SIG-M5 (cell line): ENCODE measurements at places on chromosomes 1 and 21.

GRCh38 chr1:151313501-151313900, 13.7 kb downstream of the PI4KB start:
- no peak for DNase-seq

- no peak for DNase-seq
Observed at GRCh38 chr1:172531412-172532182, 1.4 kb upstream of the SUCO start.

GRCh38 chr1:218339267-218339831, 5.8 kb upstream of the TGFB2 start:
- DNase-seq: no peak

DNA sequence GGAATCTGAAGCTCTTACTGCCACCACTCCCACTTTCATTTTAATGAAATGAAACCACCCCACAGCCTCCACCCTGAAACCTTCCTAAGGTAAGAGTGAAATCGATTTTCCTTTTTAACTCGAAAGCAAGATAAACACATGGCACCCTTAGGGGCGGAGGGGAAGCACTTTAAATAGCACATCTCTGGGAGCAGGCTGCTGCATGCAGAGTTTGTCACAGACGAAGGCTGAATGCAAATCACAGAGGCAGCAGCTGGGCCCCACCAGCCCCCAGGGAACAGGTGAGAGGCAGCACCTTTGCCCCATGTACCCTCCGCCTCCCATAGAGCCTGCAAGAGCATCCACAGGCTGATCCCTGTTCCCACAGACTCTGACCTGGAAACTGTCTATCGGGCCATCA, 60.0 kb upstream of the GRIK3 start:
- no peak for DNase-seq

DNA sequence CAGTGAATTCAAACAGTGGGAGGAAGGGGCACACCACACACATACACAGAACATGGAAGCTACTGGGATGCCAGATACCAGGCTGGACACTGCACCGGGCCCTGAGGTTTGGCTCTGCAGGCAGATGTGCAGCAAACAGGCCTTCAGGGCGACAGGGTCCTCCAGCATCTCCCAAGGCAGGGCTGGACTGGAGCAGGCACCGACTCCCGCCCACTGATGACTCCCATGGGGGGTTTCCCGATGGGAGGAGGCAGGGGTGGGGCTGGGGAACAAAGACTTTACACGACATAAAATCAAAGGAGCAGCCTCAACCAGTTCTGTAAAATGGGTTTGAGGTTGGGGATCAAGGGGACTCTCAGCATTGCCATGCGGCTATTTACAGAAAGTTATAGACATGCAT, 118.1 kb downstream of the SYT2 start:
- no peak for DNase-seq

GRCh38 chr1:157004806-157005205, 40.7 kb downstream of the ARHGEF11 start:
- no peak for DNase-seq

DNA sequence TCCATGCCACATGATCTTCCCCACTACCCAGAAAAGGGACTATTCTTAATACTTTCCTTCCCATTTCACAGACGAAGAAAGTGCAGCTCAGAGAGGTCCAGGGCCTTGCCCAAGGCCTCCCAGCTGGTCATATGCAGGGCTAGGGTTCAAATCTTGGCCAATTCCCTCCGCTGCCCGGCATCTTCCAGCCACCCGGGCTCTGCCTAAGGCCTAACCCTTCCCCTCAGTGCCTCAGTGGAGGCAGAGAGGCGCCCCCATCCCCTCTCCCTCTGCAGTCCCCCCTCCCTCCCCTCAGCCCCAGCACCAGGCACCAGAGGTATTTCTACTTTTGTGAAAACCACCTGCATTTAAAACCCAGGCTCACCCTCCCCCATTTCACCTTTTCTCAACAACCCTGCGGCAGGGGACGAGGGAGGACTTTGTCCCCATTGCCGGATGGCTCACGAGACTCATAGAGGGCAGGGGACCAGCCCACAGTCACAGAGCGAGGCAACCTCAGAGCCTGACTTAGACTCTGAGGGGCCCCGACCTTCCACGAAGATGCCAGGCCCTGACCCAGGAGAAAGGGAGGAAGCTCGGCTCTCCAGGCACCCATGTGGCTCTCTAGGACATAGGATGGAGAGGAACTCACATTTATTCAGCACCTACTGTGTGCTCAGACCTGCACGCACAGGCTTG, 12.3 kb downstream of the LAPTM5 start:
- no peak for DNase-seq

- no peak for DNase-seq
Observed at GRCh38 chr1:45608175-45609156, 15.4 kb downstream of the CCDC17 start.

GRCh38 chr1:109578947-109579443, 30.6 kb downstream of the GNAI3 start:
- no peak for DNase-seq

DNA sequence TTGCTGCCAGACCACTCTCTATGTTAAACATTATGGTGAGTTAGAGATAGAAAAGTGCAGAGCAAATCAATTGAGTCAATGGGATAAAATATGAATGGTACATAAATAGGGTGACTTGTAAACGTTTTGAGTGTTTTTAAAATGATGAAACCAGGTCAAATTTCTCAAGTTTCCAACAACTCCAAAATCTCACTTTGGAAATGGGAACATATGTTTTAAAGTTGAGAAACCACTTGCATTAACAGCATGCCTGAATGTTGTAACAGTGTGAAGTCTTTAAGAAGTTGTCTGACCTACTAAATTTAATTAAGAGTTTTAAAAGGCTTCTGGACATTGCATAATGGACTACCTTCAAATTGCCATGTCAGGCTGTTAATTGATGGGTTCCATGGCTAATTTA, 33.6 kb upstream of the RAVER2 start:
- no peak for DNase-seq

- no peak for DNase-seq
Observed at GRCh38 chr1:85602571-85602970, 22.0 kb downstream of the CCN1 start.

GRCh38 chr1:41811051-41811795, 107.5 kb downstream of the HIVEP3 start:
- peak; percentile 0 for DNase-seq
